Right atrium auricular region (tissue), 2 donors: ENCODE measurements at places on chromosomes 2 and 18. TPM values are rescaled to one million over a fixed set of nuclear protein-coding genes. Genes with fewer than 3 reads are reported as not detected.

The CNTNAP5 gene
- total RNA-seq: not detected

- H3K4me3 ChIP-seq: no peak overlapping the region
- H3K27ac ChIP-seq: no peak overlapping the region
- no peak for DNase-seq
- no peaks in the 10 kb centered on the region for H3K4me1 ChIP-seq
Measured at GRCh38 chr2:10255189-10256030, 47.3 kb upstream of the HPCAL1 start.

DNA sequence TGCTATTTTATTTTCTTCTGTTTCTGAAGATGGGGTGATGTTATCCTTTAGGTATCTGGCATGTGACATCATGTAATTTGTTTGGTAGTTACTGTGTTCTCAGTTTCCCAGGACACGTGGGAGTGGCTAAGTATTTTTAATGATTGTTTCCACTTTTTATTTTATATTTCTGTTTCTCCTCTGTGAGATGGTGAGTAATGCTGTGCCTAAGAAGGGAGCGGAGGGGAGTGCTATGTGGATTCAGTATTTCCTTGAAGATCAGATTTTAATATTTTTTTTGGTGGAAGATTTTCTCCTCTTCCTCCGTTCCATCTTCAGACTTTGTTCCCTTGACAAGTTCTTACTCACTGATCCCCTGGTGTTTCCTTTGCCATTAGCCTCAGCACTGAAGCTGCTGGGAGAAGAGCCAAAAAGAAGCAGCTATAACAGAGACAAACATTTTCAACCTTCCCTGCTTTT lies 180.0 kb upstream of the MMADHC start:
- no peaks in the 10 kb centered on the region for H3K27me3 ChIP-seq
- no peaks in the 10 kb centered on the region for H3K4me1 ChIP-seq
- H3K27ac ChIP-seq: no peak overlapping the region
- no peak overlapping the region for H3K4me3 ChIP-seq
- DNase-seq: no peak

DNA sequence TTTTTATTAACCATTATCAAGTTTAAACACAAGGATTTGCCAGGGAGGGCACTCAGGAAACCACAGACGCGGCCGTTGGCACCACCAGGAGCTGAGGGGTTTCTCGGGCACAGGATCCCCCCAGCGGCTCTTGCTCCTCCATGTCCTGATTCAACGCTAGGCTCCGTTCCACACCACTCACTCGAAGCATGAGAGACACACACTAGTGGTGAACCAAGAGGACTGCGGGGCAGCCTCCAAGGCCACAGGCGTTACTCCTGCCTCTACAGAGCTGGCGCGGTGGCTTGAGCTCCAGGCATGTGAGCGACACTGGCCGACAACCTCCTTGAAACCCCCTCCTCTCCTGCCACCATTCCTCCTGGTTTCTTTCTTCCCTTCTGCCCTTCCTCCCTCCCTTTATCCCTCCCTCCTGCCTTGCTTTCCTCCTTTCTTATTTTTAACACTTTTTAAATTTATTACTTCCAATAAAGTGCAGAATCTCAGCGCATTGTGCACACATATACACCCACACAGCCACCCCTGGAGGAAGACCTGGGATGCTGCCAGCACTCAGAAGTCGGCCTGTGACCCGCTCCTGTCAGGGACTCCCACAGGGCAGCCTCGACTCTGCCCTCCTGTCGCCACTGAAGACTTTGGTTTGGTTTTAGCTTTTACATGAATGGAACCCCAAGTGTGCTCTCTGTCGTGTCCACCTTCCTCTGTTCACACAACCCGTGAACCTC lies 21.7 kb downstream of the COX7A2L start:
- H3K36me3 ChIP-seq: peaks cover 21% of the 10 kb centered on the region
- H3K27me3 ChIP-seq: no peaks in the 10 kb centered on the region
- peaks cover 17% of the 10 kb centered on the region for H3K4me1 ChIP-seq
- no peak overlapping the region for H3K4me3 ChIP-seq

DNA sequence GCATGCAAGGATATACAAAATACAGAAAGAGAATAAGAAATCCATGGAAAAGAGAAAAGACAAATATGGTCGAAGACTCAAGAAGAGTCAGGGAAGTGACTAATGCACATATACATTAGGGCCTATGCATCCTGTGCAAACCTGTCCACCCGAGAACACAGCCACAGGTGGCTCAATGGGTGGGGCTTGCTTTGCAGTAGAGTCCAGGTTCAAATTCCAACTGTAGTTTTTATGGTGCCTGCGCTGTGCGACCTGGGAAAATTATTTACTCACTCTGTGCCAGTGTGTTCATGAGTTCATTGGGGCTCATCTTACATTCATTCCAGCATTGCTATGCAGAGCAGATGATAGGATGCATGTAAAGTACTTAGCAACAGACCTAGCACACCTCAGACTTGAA lies 244.7 kb downstream of the CTNNA2 start:
- H3K4me3 ChIP-seq: no peak overlapping the region
- DNase-seq: no peak
- H3K27ac ChIP-seq: no peak overlapping the region
- H3K27me3 ChIP-seq: no peaks in the 10 kb centered on the region
- H3K36me3 ChIP-seq: no peaks in the 10 kb centered on the region

The CCDC68 gene
- 8.0 TPM for total RNA-seq
